ENCODE measurements at places on chromosomes 2 and 18.

- DNase-seq, result no peak
These were observed 86.7 kb downstream of the TMEM18 start for GRCh38 chr2:590214-591175.

GRCh38 chr2:233800208-233800607, 22.1 kb downstream of the MROH2A start:
- DNase-seq, result no peak

GRCh38 chr2:64857581-64858471, 131.4 kb upstream of the SLC1A4 start:
- DNase-seq, result peak; percentile 79

DNA sequence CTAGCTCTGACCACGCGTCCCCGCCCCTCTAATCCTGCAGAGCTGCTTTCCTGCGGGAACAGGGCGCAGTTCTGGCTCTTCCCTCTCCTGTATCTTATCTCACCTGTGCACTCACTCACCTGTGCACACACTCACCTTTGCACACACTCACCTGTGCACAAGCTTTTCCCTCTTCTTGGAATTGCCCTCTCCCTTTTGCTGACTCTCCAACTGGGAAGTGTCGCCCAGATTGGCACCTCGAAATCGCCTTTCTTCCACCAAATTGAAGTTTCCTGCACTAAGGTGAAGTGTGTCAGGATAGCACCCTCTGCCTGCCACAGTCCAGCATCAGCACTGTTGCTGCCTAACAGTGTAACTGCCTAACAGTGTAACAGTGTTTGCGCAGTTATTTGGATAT, 566 bp upstream of the CMPK2 start:
- peak; percentile 9 for DNase-seq

- DNase-seq, result no peak
These were observed 99.4 kb upstream of the STPG4 start for GRCh38 chr2:47254464-47254863.

- DNase-seq, result no peak
These were observed 435.9 kb downstream of the TSN start for GRCh38 chr2:122191331-122191730.

- DNase-seq, result no peak
These were observed 240.7 kb upstream of the DPP10 start for GRCh38 chr2:114201781-114202180.

GRCh38 chr2:222576171-222577081, 79.5 kb downstream of the FARSB start:
- DNase-seq, result no peak

DNA sequence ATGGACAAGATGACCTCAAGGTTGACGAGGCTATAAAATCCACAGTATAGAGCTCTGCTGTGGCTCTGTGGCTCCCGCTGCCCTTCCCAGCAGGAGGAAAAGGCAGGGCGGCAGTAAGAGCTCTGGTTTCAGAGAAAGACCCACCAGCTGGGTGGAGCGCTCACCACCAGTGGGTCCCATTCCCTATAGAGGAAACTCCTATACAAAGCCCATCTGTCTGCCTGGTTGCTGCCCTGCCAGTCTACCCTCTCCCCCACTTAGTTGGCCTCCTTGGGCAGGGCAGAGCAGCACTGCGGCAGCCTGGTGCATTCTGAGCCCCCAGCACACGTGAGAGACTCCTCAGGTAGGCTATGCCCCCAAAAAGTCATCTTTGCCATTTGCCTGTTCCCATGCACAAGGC, 26.5 kb downstream of the TNS1 start:
- DNase-seq, result no peak

- DNase-seq, result no peak
These were observed 62.8 kb downstream of the NBEAL1 start for GRCh38 chr2:203077451-203077850.

DNA sequence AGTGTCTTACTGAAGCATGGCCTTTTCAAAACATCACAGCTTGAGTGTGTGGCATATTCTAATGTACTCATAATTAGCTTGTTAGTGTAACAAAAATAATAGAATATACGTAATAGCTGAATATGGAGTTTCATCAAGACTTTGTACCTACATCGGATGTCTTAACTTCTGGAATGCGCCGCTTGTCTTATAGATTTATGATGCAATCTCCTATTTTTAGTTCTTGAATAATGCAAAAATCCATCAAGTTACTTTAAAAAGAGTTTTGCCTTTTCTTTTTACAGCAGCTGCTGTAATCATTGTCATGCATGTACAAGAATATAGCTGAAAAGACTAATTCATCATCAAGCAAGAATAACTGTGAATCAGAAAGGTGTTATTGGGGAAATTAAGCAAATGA, 140.7 kb upstream of the SCN7A start:
- no peak for DNase-seq

- DNase-seq, result no peak
These were observed 43.5 kb downstream of the CENPO start for GRCh38 chr2:24836706-24837105.

GRCh38 chr2:195768431-195768830, 111.4 kb downstream of the SLC39A10 start:
- no peak for DNase-seq

DNA sequence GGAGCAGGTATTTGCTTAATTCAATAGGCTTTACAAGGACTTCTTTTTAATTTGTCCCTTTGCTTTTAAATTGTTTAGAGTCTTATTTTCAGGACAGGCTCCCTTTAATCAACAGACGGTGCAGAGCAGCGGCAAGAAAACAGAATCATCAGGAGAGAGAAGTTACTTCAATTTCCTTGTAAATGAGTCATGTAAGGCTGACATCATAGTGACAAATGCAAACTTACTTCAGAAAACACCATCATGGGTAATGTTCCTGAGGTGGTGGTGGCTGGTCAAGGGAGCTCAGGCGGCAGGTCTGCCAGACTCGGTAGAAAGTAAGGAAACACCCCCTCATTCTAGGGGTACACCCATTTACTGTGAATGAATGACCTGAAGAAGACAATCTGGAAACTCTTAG, 395.1 kb downstream of the FBXO15 start:
- no peak for DNase-seq

DNA sequence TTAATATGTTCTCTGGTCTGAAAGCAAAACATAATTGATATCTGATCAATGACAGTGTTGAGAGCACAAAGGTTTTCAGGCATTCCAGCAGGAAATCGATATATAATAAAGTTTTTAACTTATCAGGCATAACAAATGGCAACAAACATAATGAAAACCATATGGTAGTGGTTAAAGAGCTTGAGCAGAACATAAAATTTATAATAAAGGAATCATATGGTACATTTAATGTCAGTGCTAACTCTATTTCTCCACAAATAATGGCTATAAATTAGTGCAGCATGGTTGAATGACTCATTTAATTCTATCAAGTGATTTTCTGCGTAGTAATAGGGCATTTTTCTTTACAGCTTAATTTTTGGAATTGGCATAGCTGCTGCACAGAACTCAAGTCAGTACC, 306.2 kb downstream of the FSIP2 start:
- DNase-seq, result no peak

Data from astrocyte of the cerebellum (primary cell).